ENCODE measurements at places on chromosomes 7 and 10.
A peak's percentile ranks its signal among the peaks of the same experiment; 100 is the strongest.

- peak; percentile 19 for DNase-seq
Observed at GRCh38 chr7:70775570-70776156, 356.3 kb upstream of the GALNT17 start.

GRCh38 chr10:44006771-44007170 lies 358.1 kb upstream of the ZNF32 start:
- DNase-seq: no peak

- no peak for DNase-seq
Observed at GRCh38 chr7:134854816-134855215, 75.4 kb downstream of the CALD1 start.

- no peak for DNase-seq
Observed at GRCh38 chr7:66100408-66101050, 14.1 kb upstream of the CRCP start.

- DNase-seq: no peak
Observed at GRCh38 chr10:70772627-70773026, 12.6 kb downstream of the TBATA start.

- no peak for DNase-seq
Observed at GRCh38 chr10:5510281-5511072, 11.1 kb upstream of the CALML5 start.

DNA sequence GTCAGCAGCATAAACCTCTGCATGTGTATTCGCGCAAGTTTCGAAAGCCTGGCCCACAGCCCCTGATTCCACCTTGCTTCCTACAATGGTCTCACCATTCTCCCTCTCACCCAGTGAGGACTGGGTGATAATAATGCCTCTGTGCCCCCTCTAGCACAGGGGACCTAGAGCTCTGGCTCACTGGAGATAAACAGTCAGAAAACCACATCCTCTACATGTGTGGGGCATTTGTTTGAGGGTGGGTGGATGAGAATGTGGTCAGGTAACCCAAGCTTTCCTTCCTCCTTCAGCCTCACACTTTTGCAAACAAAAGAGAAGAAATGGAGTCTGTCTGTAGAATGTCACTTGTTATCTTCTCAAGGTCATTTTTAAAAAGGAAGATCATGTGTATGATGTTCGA lies 373.5 kb downstream of the KCNMA1 start:
- DNase-seq: no peak

DNA sequence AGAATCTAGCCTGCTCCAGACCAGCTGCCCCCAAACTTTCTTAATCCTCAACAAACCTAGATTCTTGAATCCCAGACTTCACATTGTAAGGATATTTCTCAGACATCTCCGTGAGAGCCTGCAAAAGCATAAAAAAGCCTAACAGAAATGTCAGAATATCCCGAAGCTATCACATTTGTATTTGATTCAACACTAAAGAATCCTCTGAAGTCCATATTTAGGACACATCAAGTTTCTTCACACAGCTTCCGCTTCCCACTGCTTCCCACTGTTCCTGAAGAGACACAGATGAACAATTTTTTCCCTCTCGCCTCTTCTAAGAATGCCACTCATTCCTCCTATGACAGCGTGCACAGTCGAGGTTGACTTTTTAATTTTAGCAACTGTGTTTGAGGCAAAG lies 396.2 kb upstream of the IGFBP3 start:
- DNase-seq: no peak

- DNase-seq: no peak
Observed at GRCh38 chr7:155872678-155873369, 60.6 kb upstream of the SHH start.

GRCh38 chr7:151669762-151670161 lies 150.1 kb upstream of the RHEB start:
- DNase-seq: no peak

DNA sequence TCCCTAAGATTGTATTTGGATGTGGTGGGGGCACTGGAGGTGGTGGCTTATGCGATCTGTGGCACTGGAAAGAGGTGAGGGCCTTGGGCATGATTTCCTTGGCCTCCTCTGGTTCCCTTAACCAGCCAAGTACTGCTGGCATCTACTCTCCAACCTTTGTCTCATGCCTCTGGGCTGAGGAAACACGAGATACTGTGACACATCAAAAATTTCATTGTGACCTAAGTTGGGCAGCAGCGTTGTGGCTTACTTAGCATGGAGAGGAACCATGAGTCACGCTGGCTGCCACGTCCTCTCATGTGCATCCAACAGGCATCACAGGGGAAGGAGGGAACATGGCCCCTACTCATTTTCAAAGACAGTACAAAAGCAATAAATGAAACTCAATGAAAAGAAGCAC lies 29.7 kb upstream of the GSDME start:
- DNase-seq: no peak

GRCh38 chr7:109407756-109408155 lies 838.1 kb downstream of the DNAJB9 start:
- no peak for DNase-seq

GRCh38 chr10:100267239-100268104 lies at the start of gene CWF19L1:
TSS of gene CWF19L1 (minus strand) at chr10:100267638. CDS start at chr10:100267593, 45 bp downstream.
- peak; percentile 70 for DNase-seq

DNA sequence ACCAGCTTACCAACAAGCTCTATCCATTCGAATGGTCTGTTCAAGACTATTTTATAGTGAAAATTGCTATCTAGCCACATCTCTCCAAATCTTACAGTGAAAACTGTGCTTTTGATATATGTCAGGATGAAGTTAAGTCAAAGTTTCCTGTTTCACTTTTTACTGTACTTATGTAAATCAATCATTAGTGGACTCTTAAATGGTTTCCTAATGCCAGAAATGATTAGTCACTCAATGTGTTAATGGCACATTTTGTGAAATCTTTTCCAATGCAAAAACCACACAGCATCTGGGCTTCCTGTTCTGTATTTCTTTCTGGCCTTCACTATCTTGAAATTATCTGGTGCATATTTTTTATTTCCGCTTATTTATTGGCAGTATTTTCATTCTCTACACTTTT lies 87.3 kb upstream of the STEAP1B start:
- no peak for DNase-seq

DNA sequence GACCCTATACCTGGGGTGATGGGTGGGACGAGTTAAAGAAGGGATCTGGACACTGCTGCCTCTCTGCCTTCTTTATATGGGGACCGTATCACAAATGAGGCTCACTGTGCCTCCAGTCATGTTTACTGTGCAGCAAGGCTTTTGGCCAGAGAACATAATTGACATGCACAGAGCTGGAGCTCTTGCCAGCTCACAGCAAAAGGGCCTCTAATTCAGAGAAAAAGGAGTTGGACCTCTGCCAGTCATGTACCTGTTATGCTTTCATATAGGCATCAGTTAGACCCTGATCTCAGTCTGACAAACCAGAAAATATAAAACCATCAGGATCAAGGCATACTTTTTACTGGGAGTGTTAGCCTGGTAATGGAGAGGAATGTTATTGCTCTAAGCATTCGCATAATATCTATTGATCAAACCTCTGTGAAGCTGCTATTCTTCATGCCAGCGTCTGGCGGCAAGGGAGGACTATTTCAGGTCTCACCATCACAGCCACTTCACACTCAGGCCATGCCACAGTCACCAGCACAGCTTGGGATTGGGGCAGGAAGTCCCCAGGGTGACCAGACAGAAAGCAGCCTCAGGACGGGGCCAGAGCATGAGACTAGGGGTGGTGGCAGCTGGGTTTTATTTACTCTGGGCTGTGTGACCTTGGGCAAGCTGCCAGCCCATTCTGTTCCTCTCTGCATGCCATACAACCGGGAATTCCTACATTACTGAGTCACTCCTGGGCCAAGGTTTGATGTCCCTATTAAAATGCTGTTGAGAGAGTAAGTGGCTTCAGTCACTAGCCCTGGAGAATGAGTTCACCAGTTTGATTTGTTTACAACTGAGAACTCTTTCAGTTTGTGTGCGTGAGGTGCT lies 90.1 kb downstream of the NPSR1 start:
- no peak for DNase-seq

DNA sequence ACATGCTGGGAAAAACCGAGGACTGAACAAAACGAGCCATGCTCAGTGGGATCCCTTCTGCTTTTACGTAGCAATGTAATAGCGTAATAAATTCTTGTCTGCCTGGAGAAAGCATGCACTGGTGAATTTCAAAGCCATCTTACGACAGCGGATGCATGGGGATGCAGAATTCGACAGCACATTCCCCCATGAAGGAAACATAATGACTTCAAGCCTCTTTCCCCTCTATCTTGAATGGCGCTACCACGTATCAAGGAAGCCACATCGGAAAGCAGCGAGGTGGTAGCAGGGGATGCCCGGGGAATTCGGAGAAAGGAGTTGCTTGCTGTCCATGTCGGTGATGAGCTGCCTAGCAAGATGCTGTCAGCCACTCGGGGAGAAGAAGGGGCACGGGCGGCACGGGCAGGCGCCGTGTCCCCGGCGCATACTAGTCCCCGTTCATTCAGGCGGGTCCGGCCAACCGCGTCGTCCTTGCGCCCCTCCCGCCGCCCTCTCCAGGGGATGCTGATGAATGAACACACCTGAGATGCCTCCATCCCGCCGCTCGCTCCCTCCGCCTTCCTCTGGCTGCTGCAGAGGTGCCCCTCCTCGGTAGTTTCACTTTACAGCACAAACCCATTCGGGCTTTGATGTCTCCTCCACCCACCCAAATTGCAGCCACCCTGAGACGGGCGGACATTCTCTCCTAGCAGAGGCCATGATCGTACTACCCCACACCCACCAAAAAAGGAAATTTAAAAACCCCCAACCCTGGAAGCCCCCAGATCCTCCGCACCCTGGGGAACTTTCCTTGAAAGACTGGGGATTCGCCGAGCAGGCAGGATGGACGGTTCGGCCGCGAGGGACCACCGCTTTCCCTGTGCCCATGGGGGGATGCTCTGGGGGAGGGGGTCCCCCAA lies 644 bp downstream of the SORBS1 start:
- DNase-seq: peak; percentile 45

GRCh38 chr10:104056619-104057273 lies 28.9 kb downstream of the COL17A1 start:
- no peak for DNase-seq

DNA sequence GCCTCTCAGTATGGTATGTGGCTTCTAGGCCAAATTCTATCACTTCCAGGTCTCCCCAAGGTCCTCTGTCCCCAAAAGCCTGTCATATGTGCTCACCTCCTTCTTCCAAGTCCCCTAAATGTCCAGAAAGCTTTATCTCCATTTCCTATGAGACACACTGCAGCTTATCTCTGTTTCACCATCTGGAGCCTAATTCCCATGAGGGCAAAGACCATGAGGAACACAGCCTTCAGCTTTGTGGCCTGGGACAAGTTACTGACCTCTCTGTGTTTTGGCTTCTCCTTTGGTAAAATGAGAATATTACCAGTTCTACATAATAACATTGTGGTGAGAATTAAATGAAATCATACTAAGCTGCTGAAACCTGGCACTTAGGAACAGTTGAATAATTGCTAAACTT lies 19.2 kb downstream of the ST8SIA6 start:
- no peak for DNase-seq

GRCh38 chr10:89615112-89615511 lies 29.9 kb downstream of the PANK1 start:
- peak; percentile 9 for DNase-seq

GRCh38 chr10:43901302-43901701 lies 252.6 kb upstream of the ZNF32 start:
- no peak for DNase-seq

DNA sequence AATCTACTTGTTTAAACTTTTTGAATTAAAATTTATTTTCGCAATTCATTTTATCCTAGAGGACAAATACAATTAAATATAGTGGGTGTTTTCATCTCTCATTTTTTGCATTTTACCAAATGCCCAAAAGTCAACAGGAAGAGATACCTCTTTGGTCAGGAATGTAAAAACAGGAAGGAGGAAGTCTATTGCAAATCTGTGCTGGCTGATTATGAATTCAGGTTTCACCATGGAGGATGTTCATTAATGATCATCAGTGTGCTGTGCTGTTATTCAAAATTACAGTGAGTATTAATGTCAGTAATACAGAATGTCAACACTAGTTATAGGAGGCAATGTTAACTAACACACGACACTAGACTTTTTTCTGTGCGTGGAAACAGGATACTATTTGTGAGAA lies 24.7 kb downstream of the EXOC6 start:
- DNase-seq: no peak

GRCh38 chr10:33421789-33422462 lies 87.5 kb upstream of the NRP1 start:
- no peak for DNase-seq

- no peak for DNase-seq
Observed at GRCh38 chr7:100759357-100760171, 26.2 kb downstream of the ZAN start.

DNA sequence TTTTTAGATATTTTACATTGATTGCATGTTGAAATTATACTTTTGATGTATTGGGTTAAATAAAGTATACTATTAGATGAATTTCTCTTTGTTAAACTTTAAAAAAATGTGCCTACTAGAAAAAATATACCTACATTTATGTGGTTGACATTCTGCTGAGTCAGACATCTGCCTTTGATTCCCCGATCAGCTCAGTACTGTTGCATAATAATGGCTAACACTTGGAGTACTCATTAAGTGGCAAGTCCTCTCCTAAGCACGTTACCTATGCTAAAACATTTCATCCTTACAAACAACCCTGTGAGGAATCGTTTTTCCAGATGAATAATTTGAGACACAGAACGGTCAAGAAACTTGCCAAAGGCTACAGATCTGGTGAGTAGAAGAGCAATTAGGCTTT lies 14.0 kb upstream of the SEM1 start:
- DNase-seq: no peak

DNA sequence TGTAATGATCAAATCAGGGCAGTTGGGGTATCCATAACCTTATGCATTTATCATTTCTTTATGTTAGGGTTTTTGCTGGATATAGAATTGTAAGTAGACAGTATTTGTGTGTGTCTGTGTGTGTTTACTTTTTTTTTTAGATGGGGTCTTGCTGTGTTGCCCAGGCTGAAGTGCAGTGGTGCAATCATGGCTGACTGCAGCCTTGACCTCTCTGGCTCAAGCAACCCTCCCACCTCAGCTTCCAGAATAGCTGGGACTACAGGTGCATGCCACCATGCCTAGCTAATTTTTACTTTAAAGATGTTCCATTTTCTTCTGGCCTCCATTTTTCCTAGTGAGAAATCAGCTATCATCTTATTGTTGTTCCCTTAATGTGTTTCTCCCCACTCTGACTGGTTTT lies 10.1 kb upstream of the RHEB start:
- DNase-seq: no peak

DNA sequence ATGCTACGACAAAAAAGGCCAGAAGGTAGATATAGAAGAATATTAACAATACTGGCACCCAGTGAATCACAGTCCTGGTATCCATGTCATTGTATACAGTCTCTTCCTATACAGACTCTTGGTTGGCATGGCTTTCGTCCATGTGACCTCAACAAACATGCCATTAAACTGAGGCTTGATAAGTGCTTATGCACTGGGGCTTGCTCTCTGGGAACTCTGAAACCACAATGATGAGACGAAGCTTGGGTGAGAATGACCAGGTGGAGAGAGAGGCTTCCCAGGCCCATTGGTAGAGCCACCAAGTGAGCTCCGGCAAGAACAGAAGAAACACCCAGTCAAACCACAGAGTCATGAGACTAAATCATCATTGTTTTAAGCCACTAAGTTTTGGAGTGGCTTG lies 33.2 kb downstream of the PNPLA8 start:
- no peak for DNase-seq

DNA sequence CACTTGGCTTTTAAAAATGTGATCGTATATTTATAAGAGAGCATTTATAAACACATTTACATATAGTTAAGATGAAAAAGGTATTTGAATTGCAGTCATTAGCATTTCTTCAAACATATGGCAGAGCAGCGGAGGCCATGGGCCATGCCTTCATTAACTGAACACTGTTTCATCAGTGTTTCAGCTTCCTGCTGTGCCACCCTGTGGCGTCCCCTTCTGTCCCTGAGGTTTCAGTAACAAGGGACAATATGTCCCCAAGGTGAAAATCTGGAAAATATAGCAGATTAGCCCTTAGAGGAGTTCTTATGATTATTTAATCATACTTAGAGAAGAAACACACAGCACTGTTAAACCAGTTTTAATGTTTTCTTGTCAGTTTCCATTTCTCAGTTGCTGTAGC lies 577.8 kb downstream of the ETV1 start:
- no peak for DNase-seq

All from CD4-positive, alpha-beta T cell treated with Interleukin-6 at 100 ng/mL for 8 hours (primary cell).